ENCODE measurements at places on chromosomes 5 and 9.

DNA sequence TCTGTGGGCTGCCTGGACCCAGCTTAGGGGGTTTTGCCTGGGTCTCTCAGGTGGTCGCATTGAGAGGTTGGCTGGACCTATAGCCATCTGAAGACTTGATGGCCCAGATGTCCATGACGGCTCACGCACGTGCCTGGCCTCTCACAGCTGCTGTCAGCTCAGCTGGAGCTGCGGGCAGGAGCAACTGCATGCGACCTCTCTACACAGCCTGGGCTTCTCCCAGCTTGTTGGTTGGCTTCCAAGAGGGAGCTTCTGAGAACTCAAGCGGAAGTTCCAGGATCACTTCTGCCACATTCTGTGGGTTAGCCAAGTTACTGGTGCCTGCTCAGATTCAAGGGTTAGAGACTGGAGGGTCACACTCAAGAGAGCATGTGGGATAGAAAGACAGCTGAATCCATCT is 99.2 kb downstream of the DAPK1 start:
- DNase-seq = no peak

GRCh38 chr9:84874596-84874995 is 205.1 kb downstream of the NTRK2 start:
- no peak for DNase-seq

GRCh38 chr9:115118879-115119218 is 892 bp upstream of the TNC start:
- no peak for DNase-seq

GRCh38 chr9:129351058-129351641 is 173.1 kb upstream of the IER5L start:
- no peak for DNase-seq

DNA sequence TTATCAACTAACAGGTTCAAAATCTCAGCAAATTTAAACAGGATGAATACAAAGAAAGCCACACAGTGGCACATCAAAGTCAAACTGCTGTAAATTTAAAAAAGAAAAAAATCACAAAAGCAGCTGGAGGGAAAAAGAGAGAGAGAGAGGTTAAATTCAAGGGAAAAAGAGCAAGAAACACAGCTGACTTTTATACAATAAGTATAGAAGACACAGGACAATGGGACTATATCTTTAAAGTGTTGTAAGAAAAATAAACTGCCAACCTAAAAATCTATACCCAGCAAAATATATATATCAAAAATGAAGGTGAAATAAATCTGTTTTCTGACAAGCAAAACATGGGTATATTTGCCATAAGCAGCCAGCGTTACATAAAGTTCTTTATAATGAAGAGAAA is 261.5 kb downstream of the TLE1 start:
- DNase-seq = no peak

DNA sequence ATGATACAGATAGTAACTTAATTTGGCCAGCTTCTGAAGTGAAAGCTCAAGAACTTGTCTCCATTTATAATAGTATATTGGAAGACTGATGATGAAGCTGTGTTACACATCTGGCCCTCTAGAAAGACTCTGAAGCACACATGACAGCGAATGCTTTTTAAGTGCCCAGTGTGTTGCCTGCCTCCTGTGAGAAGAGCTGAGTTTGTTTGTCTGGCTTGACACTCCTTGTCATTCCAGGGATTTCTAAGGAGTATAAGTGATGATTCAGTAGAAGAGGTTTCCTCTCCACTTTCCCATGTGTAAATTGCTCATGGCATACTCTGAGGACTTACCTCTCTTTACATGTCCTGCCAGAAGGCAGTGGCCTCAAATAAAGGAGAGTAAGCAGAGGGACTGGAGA is 30.4 kb upstream of the LRRTM2 start:
- DNase-seq = no peak

GRCh38 chr5:40464511-40464910 is 215.2 kb upstream of the PTGER4 start:
- DNase-seq = no peak

DNA sequence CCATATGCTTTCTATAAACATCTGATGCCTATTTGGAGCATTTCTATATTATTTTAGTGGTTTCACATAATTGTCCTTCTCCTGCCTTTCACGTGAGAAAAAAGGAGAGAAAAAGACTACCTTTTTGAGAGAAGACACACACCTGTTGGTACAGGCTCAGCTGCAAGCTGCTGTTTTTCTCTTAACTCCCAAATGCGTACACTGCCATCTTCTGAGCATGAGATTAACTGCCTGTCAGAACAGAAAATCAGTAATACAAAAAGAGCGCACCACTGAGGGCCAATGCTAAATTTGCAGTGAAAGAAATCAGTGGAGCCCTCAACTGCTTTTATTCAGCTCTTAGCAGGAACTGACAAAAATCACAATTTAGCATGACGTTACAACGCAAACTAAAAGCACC is 54.9 kb downstream of the WDR41 start:
- DNase-seq = no peak

DNA sequence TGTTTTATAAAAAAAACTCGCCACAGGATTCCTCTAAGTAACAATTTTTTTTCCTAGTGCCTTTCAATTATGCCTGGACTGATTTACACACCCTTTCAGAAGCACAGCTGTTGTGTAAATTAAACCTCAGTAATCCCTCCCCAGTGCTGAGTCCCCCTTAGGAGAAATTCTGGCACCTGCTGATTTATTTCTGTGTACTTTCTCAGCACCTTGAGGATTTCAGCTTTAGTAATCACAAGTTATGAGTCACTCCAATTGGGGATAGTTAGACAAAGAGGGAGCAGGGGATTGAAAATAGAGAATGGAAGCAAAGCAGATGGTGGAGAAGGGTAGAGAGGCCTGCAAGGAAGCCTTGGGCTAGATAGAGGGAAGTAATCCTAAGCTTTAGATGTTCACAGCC is 171.7 kb downstream of the TTLL11 start:
- no peak for DNase-seq

GRCh38 chr5:119896826-119897536 is 267.6 kb downstream of the FAM170A start:
- no peak for DNase-seq

GRCh38 chr9:123441769-123442168 is 85.8 kb downstream of the CRB2 start:
- no peak for DNase-seq

GRCh38 chr9:103789686-103790085 is 304.4 kb upstream of the SMC2 start:
- no peak for DNase-seq

DNA sequence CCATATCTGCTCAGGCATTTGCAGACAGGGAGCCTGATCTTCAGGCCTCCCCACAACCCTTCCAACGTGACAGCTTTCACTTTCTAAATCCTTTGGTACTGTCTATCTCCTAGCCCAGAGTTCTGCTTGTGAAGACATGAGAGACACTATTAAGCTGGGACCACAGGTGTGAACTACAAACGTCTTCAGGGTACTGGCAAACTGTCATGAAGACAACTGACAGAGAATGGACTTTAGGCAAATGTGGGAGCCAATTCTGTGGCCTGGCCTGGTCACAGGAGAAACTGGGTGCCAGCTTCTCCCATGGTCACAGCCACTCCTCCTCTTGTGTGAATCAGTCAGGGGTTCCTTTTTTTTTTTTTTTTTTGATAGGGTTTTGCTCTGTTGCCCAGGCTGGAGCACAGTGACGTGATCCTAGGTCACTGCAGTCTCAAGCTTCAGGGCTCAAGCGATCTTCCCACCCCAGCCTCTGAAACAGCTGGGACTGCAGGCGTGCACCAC is 10.4 kb downstream of the TRIM14 start:
- DNase-seq = peak; percentile 13

GRCh38 chr9:11902610-11903009 is 790.6 kb upstream of the TYRP1 start:
- DNase-seq = no peak

GRCh38 chr5:74647096-74647495 is 6.6 kb upstream of the ENC1 start:
- DNase-seq = no peak

- DNase-seq = no peak
Observed at GRCh38 chr5:107456281-107456715, 214.4 kb downstream of the EFNA5 start.

GRCh38 chr9:91379426-91379825 is 17.7 kb upstream of the AUH start:
- no peak for DNase-seq

- no peak for DNase-seq
Observed at GRCh38 chr5:176895831-176896230, 3.3 kb downstream of the HK3 start.

DNA sequence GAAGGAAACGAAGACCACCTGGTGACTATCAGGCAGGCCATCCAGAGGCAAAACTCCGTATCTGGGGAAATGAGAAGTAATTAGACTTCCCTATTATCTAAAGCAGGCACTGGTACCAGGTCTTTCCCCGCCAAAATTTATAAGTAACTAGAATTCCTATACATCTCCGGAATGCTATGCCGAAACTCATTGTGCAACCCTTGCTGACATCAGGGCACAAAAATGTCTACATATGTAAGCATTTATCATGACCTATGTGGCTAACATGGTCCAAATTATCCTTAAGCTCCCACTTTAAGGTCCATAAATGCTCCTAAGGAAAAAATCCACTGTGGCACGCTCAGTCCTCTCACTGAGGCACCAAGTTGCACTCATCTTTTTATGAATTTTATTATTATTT is 17.8 kb downstream of the ACTL7B start:
- no peak for DNase-seq

DNA sequence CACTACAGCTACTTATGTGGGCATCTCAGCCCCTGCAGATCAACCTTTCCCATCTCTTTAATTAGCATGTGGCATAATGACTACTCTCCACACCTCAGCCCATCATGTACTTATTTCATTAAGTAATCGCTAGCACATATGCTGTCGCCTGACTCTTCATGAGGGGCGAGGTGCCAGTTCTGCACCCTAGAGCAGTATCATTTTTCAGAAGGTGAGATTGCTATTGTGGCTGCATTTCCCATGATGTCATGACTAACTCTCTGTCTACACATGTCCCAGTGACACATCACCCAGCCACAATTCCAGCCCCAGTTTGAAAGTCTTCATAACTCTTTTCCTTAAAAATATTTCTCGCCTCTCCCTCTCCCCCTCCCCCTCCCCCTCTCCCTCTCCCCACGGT is 7.6 kb upstream of the F2RL1 start:
- no peak for DNase-seq

DNA sequence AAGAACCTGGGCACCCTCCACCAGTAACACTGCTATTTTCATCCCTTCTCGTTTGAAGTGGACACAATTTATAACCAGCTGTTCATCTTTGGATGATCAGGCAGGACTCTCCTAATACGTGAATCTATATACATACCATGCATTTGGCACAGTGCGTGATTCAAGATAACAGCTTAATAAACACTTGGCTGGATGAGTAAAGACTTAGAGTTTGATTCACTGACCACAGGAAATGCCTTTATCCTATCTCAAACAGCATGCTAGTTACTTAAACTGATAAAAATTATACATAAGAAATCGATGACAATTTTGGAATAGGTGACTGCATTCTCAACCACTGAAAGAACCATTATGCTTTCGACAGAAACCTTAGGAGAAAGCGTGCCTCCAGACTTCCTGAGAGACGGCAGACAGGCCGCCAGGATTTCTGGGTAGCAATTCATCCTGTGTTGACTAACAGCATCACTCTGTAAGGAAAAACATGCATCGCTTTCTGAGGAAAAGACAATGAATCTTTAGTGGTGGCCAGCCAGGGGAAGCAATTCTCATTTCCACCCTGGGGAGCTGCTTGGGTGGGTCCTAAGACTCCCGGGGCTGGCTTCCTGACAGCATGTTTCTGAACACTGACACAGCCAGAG is 9.7 kb downstream of the MRPL36 start:
- DNase-seq = no peak

DNA sequence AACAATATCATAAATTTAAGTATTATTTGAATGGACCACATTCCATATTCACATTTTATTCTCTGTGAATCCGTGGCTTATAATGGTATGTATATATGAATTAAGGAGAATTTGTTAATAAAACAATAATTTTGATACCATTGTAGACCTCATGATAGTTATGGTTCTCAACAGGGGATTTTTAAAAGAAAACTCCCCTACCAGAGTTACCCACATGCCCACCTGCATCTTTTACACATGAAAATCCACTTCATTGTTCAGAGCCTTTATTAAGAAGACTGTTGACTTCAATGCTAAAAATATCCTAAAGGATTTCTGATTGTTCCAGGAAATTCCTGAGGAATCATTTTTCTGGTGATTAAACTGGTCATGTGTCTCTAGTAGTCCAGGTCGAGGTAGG is 557.7 kb upstream of the MEF2C start:
- no peak for DNase-seq

DNA sequence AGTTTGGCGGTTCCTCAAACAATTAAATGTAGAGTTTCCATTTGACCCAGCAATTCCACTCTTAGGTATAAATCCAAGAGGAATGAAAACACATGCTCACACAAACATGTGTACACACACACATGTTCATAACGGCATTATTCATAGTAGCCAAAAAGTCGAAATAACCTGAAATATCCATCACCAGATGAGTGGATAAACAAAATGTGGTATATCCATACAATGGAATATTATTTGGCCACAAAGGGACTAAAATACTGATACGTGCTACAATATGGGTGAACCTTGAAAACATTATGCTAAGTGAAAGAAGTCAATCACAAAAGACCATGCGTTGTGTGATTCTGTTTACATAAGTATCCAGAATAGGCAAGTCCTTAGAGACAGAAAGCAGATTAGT is 8.7 kb downstream of the RGS3 start:
- DNase-seq = no peak

DNA sequence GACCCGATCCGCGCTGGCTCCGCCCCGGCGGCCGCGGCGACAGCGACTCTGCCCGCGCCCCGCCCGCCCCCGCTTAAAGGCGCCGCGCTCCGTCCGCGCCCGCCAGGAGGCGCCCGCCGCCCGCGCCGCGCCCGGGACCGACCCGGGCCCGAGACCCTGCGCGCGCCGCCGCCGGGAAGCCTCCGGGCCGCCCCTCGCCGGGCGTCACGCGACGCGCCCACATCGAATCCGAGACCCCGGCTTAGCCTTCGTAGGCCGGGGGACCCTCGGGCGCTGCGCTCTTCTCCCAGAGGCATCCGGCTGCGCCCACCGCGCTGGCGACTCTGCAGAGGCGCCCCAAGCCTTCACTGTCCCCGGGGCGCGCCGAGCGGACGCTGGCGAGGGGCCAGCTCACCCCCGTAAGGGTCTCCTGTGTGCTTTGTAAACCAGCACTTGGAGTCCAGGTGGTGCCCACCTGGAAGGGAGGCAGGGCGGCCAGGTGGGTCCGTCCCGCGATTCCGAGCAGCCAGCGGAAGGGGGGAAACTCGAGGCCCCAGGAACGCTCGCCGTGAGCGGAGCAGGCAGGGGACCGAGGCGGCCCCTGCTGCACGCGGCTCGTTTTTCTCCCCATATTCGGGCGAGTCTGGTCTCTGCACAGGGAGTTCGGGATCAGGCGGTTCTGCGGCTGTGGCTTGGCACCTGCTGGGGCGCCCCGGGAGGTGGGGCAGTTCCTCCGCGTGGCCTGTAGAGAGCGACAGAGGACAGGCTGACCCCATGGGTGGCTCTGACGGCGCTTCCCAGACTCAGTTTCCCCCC is 423 bp upstream of the ABCA2 start:
- peak; percentile 49 for DNase-seq

- no peak for DNase-seq
Observed at GRCh38 chr5:76709762-76710161, 6.2 kb upstream of the F2R start.

GRCh38 chr9:18890372-18890771 is 142.6 kb downstream of the SAXO1 start:
- DNase-seq = no peak

- no peak for DNase-seq
Observed at GRCh38 chr9:78973907-78974306, 597.9 kb upstream of the TLE4 start.
